ENCODE measurements at places on chromosomes 2 and 18.

GRCh38 chr2:2839393-2839781, 508.3 kb upstream of the MYT1L start:
- no peak for DNase-seq

DNA sequence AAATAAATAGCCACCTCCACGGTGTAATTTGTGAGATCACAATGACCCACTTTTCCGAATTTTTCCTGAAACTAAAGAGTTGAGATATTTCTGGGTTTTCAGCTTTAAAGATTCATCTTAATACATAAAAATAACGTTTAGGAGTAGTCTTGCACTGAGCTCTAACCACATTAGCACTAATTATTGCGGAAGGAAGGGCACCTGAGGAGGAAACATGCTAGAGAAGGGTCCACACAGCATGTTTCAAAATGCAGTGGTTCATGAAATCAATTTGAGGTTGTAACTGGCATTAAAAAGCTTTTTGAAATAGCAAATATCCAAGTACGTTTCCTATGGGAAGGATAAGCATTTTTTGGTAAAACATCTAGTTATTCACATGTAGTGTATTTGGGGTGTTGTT, 8.4 kb downstream of the INPP4A start:
- no peak for DNase-seq

GRCh38 chr2:218318241-218318640, 25.9 kb upstream of the TMBIM1 start:
- no peak for DNase-seq

DNA sequence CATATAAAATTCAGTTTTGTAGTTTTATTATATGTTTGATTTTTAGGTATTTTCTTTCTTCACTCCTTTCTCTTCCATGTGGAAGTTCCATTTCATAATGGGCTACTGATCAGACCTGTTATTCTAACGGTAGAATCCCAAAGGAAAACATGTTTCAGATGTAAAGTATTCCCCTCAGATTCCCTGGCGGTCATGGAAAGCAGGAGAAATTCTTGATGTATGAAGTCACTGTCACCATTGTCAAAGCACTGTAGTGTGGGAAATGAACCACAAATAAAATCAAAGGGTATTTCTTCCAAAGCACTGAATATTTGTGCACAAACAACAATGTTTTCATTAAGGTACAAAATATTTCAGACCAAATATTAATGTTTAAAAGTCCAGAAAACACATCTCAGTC, 237.3 kb upstream of the KLHL14 start:
- no peak for DNase-seq

DNA sequence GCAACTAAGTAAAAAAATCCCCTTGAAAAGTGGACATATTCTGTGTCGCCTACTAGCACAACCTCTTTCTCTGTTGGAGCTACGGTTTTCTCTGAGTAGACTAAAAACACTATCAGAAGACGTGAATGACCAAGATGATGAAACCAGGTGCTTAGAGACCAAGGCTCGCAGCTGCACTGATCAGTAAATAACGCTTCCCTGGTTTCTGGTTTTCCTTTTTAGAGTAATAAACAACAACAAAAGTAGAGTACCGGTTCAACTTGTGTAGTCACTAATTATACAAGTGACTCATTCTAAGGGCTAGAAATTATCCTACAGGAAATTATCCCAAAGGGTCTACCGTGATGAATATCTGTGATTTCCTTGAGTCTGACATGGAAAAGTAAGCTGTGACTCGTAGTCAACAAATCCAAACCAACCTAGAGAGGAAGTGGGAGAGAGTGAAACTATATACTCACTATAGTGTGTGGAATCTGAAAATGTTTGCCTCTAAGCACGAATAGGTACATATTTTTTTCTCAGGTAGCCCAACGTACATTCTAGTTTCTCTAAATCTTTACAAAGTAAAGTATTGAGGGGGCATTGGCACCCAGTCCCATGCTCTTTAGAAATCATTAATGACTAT, 17.8 kb downstream of the RASGRP3 start:
- DNase-seq, result no peak

All from stimulated activated CD4-positive, alpha-beta T cell treated with anti-CD3 and anti-CD28 coated beads, Interleukin-1b, Interleukin-23, amount 100 ng/mL, for 1 hour (primary cell).